AG08395 (cell line): ENCODE measurements at places on chromosomes 16 and 17.

DNA sequence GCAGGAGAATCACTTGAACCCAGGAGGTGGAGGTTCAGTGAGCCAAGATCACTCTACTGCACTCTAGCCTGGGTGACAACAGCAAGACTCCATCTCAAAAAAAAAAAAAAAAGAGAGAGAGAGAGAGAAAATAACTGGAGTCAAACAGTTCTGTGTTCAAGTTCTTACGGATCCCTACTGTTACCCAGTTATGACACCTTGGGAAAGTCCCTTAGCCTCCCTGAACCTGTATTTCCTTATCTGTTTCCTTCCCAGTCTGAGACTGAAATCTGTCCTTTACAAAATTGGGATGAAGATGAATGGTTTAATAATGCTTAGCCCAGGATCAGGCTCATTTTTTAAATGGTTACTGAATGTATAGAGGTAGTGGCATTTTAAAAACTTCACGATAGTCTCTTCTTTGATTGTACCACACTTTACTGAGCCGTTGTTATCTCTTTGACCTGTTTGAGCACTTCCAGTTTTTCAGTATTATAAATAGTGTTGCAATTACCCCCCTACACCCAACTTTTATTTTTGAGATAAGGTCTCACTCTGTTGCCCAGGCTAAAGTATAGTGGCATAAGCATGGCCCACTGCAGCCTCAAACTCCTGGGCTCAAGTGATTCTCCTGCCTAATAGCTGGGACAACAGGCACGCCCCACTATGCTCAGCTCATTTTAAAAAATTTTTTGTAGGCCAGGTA, 17.1 kb downstream of the ZNF768 start:
- DNase-seq = no peak

DNA sequence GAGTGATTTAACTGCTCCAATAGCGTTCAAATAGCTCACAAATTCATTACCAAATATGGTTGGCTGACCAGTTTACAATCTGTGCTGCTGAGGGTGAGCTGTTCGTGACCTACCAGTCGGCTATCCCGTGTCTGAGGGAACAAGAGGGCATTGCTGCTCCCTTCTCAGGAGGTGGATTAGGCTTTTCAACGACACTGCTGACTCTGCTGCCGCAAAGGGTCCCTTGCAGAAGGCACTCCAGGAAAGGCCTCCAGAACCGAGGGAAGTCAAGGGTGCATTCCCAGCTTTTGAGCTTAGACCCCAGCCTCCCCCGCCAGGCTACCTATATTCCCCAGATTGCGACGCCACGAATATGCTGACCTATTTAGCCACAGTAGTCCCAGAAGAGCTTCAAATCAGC, 32.3 kb downstream of the GJC1 start:
- DNase-seq = no peak

DNA sequence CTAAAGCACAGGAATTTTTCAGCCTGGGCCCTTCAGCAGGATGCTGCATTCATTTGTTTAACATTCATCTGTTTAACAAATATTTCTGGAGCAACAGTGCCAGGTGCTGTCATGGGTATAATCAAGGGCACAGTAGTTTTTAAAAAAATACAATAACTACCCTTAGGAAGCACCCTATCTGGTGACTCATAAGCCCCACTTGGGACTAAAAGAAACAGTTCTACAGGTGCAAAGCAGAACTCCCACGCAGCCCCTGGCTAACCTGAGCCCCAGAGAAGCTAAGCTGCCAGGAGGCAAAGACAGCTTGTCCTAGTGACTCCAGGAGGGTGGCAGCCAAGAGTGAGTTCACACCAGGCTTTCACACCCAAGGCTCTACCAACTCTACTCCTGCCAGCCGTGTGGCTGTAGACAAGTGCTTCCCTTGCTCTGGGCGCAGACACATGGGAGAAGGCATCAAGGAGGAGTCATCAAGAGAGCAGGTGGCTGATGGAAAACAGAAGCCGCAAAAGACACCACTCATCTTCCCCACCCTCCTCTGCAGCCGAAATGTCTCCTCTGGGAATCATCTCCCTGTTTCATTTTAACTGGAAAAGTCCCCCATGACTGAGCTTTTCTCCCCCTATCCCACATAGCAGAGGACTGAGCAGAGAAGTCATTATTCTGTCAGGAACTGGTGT, 14.4 kb downstream of the CUEDC1 start:
- DNase-seq = no peak

DNA sequence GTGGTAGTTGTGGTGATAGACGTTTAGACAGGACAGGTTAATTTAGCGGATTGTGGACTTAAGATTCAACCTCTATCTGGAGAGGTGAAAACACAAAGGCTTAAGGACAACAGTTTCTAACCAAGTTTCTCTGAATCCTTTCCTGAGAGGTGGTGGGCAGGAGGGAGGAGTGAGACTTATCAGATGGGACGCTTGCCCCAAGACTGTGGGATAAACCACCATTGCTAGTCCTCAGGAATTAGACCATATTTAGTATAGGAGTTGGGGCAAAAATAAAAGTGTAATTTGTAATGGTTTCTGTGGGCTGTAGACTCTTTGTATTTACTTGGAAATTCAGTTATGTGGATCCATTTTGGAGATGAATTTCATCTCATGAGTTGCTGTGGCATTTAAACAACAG, 6.6 kb downstream of the PDP2 start:
- no peak for DNase-seq

DNA sequence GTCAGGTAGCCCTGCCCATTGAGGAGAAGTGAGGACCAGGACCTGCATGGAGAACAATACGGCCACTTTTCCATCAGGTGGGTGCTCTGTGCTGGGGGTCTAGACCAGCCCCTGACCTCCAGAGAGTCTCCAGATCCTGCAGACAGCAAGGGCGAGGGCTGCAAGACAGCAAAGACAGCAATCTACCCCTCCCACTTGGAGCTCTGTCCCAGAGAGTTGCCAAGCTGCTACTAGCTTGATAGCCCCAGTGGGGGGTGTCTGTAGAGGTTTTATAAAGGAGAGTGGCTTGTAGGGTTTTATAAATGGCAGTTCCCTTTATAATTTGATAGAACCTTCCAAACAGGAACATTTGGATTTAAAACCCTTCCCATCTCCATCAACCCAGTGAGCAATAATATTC, 16.7 kb upstream of the SLFN11 start:
- no peak for DNase-seq

DNA sequence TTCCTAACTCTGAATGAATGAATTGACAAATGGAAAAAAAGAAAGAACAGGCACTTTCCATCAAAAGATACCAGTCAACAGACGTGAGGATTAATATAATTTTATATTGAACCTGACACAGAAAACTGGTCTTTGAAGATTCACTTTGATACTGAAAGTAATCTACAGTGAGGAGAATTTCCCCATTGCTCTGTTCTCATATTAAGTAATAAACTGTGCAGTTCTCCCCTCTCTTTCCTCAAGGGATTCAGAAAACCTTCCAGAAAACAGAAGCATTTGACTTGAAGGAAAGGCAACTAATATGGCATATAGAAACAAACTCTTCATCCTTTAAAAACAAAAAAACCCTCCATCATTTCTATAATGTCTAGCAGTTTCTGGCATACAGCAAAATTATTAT, 2.2 kb downstream of the TEX2 start:
- DNase-seq = no peak
